ENCODE measurements at places on chromosomes 3 and 15.

DNA sequence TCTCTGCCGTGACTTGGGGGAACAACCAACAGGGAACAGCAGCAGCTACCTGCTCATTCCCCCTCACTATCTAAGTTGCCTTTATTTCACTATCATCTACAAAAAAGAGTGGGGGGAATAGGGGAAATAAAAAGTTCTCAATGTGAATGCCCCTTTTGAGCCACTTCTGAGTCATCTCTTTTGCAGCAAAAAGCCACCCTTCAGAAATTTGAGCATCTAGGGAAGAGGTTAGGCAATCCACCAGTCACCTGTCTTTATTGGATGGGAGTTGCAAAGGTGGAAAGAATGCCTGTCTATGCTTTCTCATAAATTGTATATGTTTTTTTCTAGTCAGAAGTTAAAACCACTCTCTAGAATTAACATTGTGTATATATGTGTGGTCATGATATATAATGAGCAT lies 41.1 kb downstream of the GPD1L start:
- DNase-seq: no peak

DNA sequence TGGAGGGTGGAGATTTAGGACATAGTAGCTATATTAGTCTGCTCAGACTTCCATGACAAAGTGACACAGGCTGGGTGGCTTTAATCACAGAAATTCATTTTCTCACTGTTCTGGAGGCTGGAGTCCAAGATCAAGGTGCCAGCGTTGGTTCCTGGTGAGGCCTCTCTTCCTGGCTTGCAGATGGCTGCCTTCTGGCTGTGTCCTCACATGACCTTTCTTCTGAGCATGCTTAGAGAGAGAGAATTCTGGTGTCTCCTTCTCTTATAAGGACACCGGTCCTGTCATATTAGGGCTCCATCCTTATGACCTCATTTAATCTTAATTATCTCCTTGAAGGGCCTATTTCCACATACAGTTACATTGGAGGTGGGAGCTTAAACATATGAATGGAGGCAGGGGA lies 14.9 kb upstream of the SHC4 start:
- no peak for DNase-seq

DNA sequence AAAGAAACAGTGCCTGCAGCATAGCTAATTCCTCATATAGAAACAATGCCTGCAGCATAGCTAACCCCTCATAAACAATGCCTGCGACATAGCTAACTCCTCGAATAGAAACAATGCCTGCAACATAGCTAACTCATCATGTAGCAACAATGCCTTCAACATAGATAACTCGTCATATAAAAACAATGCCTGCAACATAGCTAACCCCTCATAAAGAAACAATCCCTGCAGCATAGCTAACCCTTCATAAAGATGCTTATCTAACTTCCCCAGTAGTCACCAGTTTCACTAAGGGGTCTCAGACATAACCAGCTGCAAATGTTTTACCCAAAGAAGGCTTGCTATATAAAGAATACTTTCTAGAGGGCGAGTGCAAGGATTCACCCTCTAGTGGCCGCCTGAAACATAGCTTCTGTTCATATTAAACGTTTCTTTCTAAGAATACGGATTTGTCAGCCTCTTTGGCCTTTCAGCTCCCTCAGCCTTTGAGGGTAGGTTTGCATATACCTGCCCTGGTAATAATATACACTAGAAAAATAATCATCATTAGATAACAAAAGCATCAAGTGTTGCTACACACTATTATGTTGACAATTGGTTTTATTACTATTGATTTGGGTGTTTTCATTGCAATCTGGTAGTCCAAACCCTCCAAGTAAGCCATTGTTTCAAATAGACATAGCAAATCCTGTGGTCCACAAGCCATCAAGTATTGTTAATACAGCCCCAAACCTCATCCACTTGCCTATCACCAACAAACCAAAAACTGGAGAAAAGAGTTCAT lies 44.4 kb upstream of the FAN1 start:
- DNase-seq: peak; percentile 5

- DNase-seq: no peak
Measured at GRCh38 chr3:126158016-126158911, 22.1 kb downstream of the ALDH1L1 start.

GRCh38 chr15:100667405-100668347 lies 65.3 kb downstream of the ASB7 start:
- DNase-seq: no peak

- no peak for DNase-seq
Measured at GRCh38 chr3:38648024-38648658, 1.3 kb downstream of the SCN5A start.

GRCh38 chr3:61724183-61724582 lies 162.8 kb downstream of the PTPRG start:
- DNase-seq: no peak

DNA sequence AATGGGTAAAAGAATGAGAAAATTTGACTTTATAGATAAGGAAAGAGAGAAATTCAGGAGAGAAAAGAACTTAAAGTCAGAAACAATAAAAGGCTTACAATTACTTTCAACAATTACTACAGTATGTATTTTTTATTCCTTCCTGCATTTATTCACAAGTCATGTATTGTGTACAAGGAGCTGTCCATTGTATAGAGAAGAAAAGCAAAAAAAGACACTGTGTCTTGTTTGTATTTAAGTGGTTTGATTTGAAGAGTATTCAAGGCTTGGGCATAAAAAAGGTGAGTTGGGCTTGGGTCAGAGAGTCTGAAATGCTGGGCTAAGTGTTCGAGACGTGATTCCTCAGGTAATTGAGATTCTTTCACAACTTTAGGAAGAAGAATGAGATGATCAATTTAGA lies 394.2 kb upstream of the ROBO2 start:
- DNase-seq: no peak

DNA sequence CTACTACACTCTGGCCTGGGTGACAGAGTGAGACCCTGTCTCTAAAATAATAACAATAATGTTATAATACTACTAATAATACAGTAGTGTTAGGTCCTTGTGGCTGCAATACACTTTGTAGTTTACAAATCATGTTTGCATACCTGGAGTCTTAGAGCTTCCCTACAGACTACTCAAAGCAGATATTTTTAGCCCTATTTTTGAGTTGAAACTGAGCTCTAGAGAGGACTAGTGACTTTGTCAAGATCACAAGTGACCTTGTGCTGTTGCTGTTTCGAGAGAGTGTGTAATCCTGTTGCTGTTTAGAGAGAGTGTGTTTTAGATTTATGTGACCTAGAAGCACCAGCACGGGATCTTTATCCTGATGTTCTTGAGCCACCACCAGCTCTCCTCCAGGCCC lies 105.3 kb upstream of the RNU6-1 start:
- DNase-seq: no peak

DNA sequence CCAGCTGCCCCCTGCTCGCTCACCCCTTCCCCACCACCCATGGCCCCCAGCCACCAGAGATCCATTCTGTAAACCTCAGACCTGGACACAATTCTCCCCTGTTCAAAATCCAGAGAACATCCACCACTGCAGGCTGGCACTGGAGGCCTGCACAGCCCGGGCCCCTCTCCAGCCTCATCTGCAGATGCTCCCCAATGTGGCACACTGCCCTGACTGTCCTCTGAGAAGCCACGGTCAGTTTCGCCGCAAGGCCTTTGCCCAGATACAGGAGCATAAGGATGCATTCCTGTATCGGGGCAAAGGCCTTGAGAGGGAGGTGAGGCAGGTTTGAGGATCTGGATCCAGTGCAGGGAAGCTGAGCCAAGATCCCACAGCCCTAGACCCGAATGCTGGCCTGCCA lies 175.4 kb upstream of the LINGO1 start:
- no peak for DNase-seq

GRCh38 chr3:62373215-62373614 lies at the start of gene FEZF2:
Gene FEZF2 (minus strand): TSS chr3:62373550. CDS start chr3:62372868, 682 bp downstream.
- DNase-seq: no peak

DNA sequence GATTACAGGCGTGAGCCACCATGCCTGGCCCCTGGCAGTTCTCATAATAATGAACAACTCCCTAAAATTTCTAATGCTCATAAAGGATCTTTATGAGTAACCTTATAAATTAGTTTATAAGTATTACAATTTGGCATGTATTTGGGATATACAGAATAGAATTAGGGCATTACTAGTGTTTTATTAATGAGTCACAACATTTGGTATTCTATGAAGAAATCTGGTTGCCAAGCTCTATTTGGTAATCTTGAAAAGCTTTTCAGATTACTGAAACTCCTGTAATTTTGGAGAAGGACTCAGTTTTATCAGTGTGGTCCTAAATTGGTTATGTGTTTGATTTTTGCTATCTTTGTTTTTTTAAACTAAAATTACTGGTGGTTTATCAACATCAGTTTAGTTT lies 45.8 kb downstream of the TM6SF1 start:
- no peak for DNase-seq

DNA sequence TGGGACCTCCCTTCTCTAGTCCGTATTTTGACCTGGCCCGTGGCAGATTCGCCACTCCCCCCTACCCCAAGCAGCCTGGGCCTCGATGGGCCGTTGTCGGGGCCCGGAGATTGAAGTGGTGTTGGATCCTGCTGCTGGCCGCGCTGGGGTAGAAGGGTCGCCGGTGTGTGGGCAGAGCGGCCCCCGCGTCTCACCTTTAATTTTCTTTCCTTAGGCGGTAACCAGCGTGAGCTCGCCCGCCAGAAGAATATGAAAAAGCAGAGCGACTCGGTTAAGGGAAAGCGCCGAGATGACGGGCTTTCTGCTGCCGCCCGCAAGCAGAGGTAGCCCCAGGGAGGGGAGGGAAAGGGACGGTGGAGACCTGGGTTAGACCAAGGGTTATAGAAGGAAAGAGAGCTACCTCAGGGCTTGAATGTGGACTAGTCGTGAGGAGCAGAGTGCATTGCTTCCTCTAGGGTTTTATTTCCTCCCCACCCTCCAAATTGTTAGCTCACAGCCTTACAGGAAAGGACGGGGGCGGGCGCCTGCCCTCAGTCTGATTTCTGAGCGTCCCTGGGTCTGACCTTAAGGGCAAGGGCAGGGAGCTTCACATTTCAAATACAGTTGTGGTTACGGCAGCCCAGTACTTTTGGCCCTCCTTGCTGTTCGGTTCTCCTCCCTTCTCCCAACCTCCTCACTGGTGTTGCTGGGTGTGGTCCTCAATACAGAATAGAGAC lies 799 bp downstream of the SERF2 start:
- DNase-seq: no peak

DNA sequence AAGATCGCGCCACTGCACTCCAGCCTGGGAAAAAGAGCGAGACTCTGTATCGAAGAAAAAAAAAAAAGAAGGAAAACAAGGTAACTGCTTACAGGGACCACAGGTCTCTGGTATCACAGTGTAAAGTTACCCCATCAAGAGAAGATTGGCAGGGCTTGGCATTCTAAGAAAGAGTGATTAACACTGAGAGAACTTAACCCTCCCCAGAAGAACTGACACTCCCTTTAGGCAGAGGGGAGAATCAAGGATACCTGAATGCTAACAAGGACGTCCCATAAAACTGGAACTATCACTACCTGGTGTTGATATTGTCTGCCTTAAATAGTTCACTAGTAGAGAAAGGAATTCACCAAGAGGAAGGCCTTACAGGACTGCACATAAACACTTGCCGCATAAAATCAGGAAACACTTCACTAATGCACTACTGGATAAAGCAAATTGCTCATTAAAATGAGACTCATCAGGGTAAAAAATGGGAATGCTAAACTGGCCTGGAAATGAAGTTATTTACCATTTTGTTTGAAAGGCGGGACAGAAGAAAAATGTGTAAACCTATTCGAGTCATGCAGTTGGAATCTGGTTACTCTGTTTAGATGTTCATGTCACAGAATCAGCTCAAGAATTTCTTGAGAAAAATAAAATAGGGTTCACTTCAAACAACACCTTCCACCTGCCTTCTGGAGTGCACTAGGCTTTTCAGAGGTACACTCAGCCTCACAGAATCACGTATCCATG lies 121.6 kb downstream of the FOXP1 start:
- DNase-seq: no peak

DNA sequence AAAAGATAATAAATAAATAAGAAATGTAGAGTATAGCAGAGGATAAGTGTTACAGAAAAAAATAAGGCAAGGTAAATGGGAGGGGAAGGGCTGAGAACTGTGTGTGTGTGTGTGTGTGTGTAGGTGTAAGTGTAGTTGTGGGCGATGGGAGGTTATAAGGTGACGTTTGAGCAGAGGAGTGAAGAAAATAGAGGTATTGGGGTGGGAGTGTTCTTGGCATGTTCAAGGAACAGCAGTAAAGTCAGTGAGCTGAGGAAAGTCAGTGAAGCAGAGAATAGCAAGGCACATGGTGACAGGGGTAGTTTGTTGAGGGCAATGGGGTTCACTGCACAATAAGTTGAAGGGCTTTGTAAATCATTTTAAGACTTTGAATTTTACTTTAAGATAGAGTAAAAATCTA lies 30.9 kb upstream of the ZNF148 start:
- DNase-seq: no peak

- no peak for DNase-seq
Measured at GRCh38 chr3:94373456-94373855, 310.6 kb downstream of the NSUN3 start.

- no peak for DNase-seq
Measured at GRCh38 chr3:129119365-129120100, 2.1 kb downstream of the RAB43 start.

GRCh38 chr15:93986400-93986984 lies 244.9 kb upstream of the MCTP2 start:
- no peak for DNase-seq

GRCh38 chr3:52246728-52247408 lies 1.3 kb downstream of the PPM1M start:
- no peak for DNase-seq

- DNase-seq: no peak
Measured at GRCh38 chr3:186823386-186823785, 17.1 kb upstream of the RFC4 start.
